ENCODE measurements at places on chromosomes 7 and 10.

DNA sequence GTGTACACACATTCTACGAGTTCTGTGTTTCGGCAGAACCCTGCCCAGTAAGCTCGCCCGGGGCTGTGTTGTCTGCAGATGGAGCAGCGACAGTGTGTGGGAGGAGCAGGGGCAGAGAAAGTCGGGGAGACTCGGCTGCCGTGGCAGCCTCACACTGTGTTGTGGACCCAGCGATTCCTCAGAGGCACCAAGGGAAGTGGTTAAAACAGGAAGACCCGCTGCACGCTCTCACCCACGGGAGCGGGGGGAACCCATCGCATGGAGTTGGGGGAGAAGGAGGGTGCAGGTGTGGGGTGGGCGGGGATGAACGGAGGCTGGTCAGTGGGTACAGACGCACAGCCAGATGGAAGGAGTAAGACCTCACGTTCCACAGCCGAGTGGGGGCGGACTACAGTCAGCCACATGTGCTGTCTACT lies 250.2 kb downstream of the ELFN1 start:
- H3K36me3 ChIP-seq: peaks cover 2% of the 10 kb centered on the region
- H3K27ac ChIP-seq: peak overlapping the region; percentile 86
- DNase-seq: peak; percentile 21
- peak overlapping the region; percentile 93 for H3K4me3 ChIP-seq
- peaks cover 40% of the 10 kb centered on the region for H3K4me1 ChIP-seq

DNA sequence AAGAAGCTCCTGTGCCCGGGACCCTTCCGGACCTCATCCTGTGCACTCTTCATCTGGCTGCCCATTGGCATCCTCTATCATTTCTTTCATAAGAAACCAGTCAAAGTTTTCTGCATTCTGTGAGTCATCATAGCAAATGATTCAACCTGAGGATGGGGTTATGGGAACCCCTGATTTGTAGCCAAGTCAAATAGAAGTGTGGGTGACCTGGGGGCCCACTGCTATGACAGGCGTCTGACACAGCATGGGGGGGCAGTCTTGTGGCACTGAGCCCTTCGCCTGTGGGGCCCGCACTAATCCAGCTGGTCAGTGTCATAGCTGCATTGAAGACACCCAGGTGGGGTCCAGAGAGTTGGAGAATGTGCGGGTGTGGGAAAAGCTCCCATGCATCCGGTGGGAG lies 230.4 kb downstream of the USP6NL start:
- no peak overlapping the region for H3K4me3 ChIP-seq
- no peaks in the 10 kb centered on the region for H3K27me3 ChIP-seq
- H3K36me3 ChIP-seq: no peaks in the 10 kb centered on the region
- DNase-seq: no peak
- H3K4me1 ChIP-seq: peaks cover 2% of the 10 kb centered on the region

GRCh38 chr7:23893942-23894891 lies 184.2 kb downstream of the STK31 start:
- peaks cover 20% of the 10 kb centered on the region for H3K4me1 ChIP-seq
- no peak for DNase-seq
- peaks cover 12% of the 10 kb centered on the region for H3K27me3 ChIP-seq
- peak overlapping the region; percentile 61 for H3K4me3 ChIP-seq
- no peak overlapping the region for H3K27ac ChIP-seq

DNA sequence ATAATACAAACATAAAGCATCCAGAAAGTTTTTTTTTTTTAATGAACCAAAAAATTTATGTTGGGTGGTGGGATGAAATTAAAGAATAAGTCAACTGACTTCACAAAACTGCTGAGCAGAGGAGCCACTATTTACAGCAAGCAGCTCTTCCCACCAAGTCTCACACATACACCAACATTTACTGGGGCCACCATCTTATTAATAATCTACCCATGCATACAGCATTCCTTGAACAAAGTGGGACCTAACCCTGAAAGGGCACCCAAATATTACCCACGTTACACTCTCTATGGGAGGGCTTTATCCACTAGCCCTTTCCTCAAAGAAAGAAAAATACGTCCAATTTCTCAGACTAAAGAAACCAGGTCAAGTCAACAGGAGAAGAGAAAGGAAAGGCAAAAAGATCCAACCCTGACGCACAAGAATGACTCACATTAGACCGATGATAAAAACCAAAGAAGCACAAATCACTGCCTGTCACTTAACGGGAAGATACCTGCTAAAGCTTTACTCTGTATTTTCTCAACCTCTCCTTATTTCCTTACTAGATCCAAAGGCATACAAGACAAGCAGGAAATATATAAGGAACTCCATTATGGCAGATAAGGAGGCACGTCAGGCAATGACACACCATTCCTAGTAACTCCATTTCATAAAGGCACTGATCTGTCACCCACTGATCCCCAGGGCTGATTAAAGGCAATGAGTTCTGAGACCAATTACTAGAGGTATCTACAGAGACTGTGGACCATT lies 141.8 kb upstream of the ASAH2 start:
- H3K36me3 ChIP-seq: peaks cover 2% of the 10 kb centered on the region
- no peak for DNase-seq
- no peak overlapping the region for H3K4me3 ChIP-seq
- H3K4me1 ChIP-seq: peaks cover 26% of the 10 kb centered on the region

DNA sequence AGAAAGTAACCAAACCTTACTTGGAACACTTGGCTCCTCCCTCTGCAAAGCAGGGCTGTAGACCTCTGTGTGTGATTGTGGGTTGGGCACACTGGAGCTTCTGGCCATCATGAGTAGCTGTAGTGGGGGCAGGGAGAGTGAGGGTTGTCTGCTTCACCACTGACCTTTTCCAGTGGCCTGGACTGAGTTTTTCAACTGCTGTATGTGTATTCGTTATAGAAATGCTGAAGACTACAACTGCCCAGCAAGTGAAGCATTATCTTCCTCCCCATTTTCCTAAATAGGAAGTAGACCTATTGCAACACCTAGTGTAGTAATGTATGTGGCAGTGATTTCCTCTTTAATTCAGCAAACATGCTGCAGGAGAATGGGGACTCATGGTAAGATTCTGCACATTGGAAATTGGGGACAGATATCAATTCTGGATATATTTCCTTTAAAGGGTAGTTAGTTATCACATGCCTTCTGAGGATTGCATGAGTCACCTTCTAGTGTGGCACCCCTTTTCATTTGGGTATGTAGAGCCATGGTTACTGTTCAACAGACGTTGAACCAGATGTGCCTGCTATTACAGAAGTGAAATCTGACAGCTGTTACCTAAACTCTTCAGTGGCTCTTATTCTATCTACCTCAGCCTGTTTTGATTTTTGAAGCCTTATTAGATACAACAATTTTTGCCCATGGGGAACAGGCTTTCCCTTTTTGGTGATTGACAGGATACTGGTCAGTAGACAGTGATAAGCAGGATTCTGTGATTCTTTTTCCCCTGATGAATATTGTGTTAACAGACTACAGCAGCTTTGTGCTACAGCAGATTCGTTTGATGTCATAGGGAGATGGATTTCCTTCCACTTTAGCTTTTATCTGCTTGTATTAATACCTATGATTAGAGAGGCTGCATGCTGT lies 130.9 kb downstream of the SND1 start:
- H3K27me3 ChIP-seq: no peaks in the 10 kb centered on the region
- peaks cover 39% of the 10 kb centered on the region for H3K4me1 ChIP-seq
- DNase-seq: no peak

DNA sequence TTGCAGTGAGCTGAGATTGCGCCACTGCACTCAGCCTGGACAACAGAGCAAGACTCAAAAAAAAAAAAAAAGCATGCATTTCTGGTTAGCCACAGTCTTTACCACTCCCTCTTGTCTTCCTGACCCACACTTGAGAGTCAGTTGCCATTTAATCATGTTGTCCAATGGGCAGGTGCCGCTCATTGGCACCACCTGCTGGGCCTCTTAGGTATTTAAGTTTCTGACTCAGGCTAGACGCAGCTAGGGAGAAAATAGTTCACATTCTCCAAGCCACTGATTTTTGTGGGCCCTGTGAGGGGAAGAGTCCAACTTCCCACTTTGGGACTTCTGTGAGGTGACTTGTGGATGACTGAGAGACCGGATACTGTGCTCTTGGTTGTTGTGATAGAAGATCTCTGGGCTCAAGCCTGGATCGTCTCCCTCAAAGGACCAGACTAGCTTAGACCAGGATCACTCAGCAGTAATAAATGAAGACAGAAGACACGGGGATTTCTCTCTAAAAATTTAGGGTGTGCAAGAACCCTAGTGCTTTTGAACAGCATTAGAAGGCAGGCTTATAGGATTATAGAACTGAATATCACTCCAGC lies 26.8 kb upstream of the SORCS3 start:
- no peaks in the 10 kb centered on the region for H3K36me3 ChIP-seq
- H3K4me3 ChIP-seq: no peak overlapping the region
- H3K27ac ChIP-seq: no peak overlapping the region

DNA sequence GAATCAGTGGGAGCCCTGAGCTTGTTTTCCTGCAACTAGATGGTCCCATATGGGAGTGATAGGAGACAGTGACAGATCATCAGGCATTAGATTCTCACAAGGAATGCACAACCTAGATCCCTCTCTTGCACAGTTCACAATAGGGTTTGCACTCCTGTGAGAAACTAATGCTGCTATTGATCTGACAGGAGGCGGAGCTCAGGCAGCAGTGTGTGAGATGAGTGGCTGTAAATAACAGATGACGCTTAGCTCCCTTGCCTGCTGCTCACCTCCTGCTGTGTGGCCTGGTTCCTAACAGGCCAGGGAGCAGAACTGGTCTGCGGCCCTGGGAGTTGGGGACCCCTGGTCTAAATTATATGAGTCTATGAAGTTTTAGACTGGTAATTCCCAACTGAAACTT lies 3.9 kb downstream of the MIOS start:
- no peak overlapping the region for H3K4me3 ChIP-seq
- no peak for DNase-seq
- peaks cover 36% of the 10 kb centered on the region for H3K4me1 ChIP-seq

DNA sequence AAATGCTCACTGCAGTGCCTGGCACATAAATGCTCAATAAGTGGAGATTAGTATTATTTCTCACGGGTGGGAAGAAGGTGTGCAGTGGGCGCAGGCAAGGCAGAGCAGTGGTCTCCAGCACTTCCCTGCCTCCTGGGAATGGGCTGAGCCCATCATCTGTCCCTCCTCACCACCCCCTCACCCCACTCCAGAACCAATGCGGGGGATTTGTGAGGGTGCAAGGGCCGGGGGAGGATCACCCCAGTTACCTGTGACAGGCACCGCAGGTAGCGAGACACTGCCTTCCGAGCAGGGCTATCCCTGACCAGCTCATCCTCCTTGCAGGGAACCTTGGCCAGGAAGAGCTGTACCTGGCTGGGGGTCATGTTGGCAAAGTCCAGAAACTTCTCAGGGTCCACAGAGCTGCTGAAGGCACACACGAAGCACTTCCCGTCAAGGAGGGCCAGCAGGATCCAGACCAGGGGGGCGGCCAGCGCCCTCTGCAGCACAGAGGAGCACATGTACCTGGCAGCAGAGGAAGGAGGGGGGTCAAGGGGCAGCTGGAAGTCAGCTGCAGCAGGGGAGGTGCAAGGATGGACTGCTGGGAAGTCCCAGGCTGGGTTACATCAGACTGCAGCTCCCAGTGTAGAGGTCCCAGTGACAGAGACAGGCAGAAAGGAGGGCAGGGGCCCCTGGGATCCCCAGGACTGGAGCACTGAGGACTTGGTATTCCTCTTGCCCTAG lies 2.8 kb downstream of the CALHM3 start:
- no peak overlapping the region for H3K4me3 ChIP-seq
- no peaks in the 10 kb centered on the region for H3K27me3 ChIP-seq

- no peaks in the 10 kb centered on the region for H3K27me3 ChIP-seq
- H3K36me3 ChIP-seq: peaks cover 4% of the 10 kb centered on the region
- H3K4me1 ChIP-seq: peaks cover 2% of the 10 kb centered on the region
- no peak for DNase-seq
- H3K4me3 ChIP-seq: no peak overlapping the region
These were observed 424.0 kb downstream of the EXOC4 start for GRCh38 chr7:133676805-133677370.

- DNase-seq: no peak
- peaks cover 7% of the 10 kb centered on the region for H3K4me1 ChIP-seq
- H3K4me3 ChIP-seq: no peak overlapping the region
- no peaks in the 10 kb centered on the region for H3K36me3 ChIP-seq
These were observed 221.7 kb downstream of the KLF6 start for GRCh38 chr10:3563298-3563697.

- H3K4me3 ChIP-seq: no peak overlapping the region
- H3K27me3 ChIP-seq: peaks cover 58% of the 10 kb centered on the region
- peaks cover 4% of the 10 kb centered on the region for H3K4me1 ChIP-seq
- DNase-seq: no peak
- no peak overlapping the region for H3K27ac ChIP-seq
These were observed 107.6 kb downstream of the ADCY1 start for GRCh38 chr7:45681596-45682357.

GRCh38 chr10:124117833-124118232 lies 24.4 kb upstream of the CHST15 start:
- H3K27ac ChIP-seq: no peak overlapping the region
- H3K36me3 ChIP-seq: no peaks in the 10 kb centered on the region

GRCh38 chr7:49322476-49322875 lies 398.1 kb downstream of the CDC14C start:
- no peaks in the 10 kb centered on the region for H3K27me3 ChIP-seq
- no peaks in the 10 kb centered on the region for H3K36me3 ChIP-seq
- H3K27ac ChIP-seq: no peak overlapping the region
- DNase-seq: no peak

- no peaks in the 10 kb centered on the region for H3K4me1 ChIP-seq
- no peak overlapping the region for H3K4me3 ChIP-seq
- no peak overlapping the region for H3K27ac ChIP-seq
- peaks cover 9% of the 10 kb centered on the region for H3K27me3 ChIP-seq
- H3K36me3 ChIP-seq: no peaks in the 10 kb centered on the region
- no peak for DNase-seq
These were observed 222.2 kb upstream of the FZD1 start for GRCh38 chr7:91041901-91042484.

DNA sequence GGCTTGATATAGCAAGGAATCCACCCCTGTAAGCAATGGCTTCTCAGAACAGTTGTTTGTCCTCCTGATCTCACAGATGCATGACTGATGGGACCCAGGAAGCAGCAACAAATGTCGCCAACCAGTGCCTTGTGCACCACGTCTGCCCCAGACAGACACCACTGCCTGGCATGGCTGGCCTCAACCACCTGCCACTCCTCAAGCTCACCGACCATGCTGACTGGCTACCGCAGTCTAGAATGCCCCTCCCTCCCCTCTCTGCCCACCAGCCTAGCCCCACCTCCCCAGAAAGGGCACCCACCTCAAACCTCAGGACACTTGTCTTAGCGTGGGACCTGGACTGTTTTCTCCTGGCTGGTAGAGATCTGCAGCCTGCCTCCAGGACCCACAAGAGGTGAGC lies 24.0 kb downstream of the LRRC20 start:
- H3K27ac ChIP-seq: no peak overlapping the region
- no peak overlapping the region for H3K4me3 ChIP-seq
- H3K36me3 ChIP-seq: peaks cover 3% of the 10 kb centered on the region
- H3K27me3 ChIP-seq: peaks cover 13% of the 10 kb centered on the region

GRCh38 chr7:112067632-112068540 lies 138.3 kb downstream of the DOCK4 start:
- no peak overlapping the region for H3K4me3 ChIP-seq
- DNase-seq: no peak
- H3K36me3 ChIP-seq: no peaks in the 10 kb centered on the region
- H3K27me3 ChIP-seq: peaks cover 24% of the 10 kb centered on the region
- H3K27ac ChIP-seq: no peak overlapping the region
- H3K4me1 ChIP-seq: no peaks in the 10 kb centered on the region

- H3K36me3 ChIP-seq: no peaks in the 10 kb centered on the region
- no peak overlapping the region for H3K4me3 ChIP-seq
- H3K27ac ChIP-seq: no peak overlapping the region
- H3K4me1 ChIP-seq: peaks cover 3% of the 10 kb centered on the region
- no peak for DNase-seq
These were observed 27.1 kb downstream of the UNCX start for GRCh38 chr7:1259621-1260243.

GRCh38 chr10:126387041-126387921 lies 996 bp downstream of the ADAM12 start:
- H3K36me3 ChIP-seq: peaks cover 4% of the 10 kb centered on the region
- peaks cover 11% of the 10 kb centered on the region for H3K4me1 ChIP-seq
- peaks cover 20% of the 10 kb centered on the region for H3K27me3 ChIP-seq
- peak overlapping the region; percentile 95 for H3K4me3 ChIP-seq
